GM23338 (cell line): ENCODE measurements at places on chromosomes 1 and 21. TPM values are rescaled to one million over a fixed set of nuclear protein-coding genes. Genes with fewer than 3 reads are reported as not detected.

The SPRR2B gene
- polyA plus RNA-seq, result not detected in 2 replicates

The IBA57 gene
- polyA plus RNA-seq, result 1.1 TPM in 2 replicates

The TFAP2E gene
- polyA plus RNA-seq, result 0.34 TPM in 1 of 2 replicates, not detected in the other

The ATAD3C gene
- 1.1 and 1.3 TPM in 2 replicates for polyA plus RNA-seq

The GPR153 gene
- 1.3 and 1.9 TPM in 2 replicates for polyA plus RNA-seq

The ETNK2 gene
- 7.6 and 9.0 TPM in 2 replicates for polyA plus RNA-seq
